NCI-H1092 treated with DMSO at 0.1 percent for 48 hours (cell line): ENCODE measurements at places on chromosomes 11 and 22.

DNA sequence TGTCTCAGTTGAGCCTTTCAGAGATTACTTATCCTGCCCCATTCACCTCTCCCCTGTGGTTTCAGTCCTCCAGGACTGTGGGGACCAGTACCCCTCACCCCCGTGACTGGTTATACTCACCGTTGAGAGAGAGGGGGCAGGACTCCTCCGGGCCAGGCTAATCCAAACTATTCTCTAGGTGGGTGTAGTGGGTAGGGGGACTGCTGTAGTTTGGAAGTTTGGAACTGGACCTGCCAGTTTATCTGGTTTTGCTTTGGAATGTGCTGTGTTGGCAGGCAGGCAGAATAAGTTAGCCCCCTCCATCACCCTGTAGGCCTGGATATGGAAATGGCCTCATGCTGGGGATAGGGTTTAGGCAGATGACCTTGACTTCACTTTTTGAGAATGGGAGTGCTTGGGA lies 13.5 kb downstream of the TEAD1 start:
- no peak for DNase-seq

- no peak for DNase-seq
Measured at GRCh38 chr11:65853246-65853979, 4.6 kb downstream of the CFL1 start.

GRCh38 chr11:130535520-130535919 lies 87.1 kb downstream of the ADAMTS15 start:
- no peak for DNase-seq

- DNase-seq: peak; percentile 26
Measured at GRCh38 chr11:93526346-93526633, 16.9 kb downstream of the SMCO4 start.

- DNase-seq: no peak
Measured at GRCh38 chr11:7031471-7031871, 11.2 kb downstream of the NLRP14 start.

DNA sequence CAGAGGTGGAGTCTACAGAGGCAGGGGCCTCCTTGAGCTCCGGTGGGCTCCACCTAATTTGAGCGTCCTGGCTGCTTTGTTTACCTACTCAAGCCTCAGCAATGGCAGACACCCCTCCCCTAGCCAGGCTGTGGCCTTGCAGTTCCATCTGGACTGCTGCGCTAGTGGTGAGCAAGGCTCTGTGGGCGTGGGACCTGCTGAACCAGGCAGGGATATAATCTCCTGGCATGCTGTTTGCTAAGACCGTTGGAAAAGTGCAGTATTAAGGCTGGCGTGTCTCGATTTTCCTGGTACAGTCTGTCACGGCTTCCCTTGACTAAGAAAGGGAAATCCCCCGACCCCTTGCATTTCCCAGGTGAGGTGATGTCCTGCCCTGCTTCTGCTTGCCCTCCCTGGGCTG lies 77.7 kb downstream of the GDPD4 start:
- no peak for DNase-seq

DNA sequence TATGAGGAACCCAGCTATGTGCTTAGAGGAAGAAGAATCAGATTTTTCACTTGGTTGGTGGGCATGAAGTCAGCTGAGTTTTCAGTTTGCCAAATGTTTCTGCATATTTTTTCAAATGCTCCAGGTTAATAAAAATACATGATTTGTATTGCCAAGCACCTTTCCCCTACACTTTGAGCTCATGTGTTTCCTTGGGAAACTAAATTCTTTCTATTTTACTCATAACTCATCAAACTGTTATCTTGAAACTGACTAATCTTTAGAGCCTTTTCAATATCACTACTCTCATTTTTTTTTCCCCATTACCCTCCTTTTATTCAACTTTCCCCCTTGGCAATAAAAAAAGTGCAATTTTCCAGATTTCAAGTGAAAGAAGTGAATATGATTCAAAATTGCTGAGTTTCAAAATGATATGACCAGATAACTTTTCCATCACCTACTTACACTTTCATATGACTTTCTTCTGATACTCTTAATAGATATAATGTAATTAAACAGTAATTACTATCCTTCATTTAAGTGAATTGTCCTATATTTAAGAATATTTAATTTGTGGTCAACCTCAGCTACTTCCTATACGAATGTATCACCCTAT lies 91.9 kb upstream of the SOX6 start:
- DNase-seq: no peak
